ENCODE measurements at places on chromosomes 3 and 15.

DNA sequence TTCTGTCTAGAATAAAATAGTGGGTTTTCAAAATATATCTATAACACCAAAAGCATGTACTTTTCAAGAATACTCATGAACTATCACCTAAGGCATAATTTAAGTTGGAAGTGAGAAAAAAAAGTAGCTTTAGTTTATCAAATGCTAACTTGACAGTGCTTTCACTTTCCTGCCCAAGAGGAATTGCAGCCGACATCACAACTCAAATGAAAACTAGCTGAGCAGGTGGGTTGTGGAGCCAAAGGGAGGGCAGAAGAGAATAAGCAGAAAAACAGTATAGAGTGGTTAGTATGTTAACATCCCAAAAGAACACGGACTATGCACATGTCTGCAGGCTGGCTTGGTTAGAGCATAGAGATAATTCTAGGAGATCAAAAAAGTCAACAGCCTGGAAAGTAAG, 120.9 kb downstream of the NEDD4 start:
- no peak for DNase-seq

GRCh38 chr3:182226995-182227394, 515.3 kb downstream of the SOX2 start:
- no peak for DNase-seq

DNA sequence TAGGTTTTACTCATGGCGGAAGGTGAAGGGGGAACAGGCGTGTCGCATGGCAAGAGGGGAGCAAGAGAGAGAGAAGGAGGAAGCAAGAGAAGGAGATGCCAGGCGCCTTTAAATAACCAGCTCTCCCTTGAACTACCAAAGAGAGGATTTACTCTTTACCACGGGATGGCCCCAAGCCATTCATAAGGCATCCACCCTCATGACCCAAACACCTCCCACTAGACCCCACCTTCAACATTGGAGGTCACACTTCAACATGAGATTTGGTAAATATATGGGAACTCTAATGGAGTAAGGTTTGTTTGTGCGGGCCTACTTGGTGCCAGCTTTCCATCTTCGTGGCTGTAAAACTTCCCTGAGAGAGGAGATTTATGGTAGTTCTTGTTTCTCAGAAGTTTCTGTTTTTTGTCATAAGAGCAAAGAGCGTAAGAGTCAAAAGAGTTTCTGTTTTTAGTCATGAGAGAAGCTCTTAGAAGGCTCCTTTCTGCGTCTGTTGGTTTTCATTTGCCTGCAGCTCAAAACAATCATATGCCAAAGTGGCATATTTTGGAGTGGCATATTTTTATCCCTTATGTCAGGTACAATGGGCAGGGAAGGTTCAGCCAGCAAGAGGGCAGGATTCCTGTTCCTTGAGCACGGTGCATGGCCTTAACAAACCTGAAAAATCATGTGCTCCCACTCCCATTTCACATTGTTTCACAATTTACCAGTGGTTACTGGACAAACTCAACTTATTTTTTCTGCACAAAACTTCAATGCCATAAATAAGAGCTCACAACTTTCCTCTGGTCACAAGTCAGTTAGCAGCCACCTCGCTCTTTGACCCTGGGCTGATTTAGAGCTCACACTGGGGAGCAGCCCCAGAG, 12.5 kb downstream of the PML start:
- no peak for DNase-seq

- DNase-seq: no peak
Measured at GRCh38 chr15:65558336-65558735, 28.1 kb downstream of the HACD3 start.

DNA sequence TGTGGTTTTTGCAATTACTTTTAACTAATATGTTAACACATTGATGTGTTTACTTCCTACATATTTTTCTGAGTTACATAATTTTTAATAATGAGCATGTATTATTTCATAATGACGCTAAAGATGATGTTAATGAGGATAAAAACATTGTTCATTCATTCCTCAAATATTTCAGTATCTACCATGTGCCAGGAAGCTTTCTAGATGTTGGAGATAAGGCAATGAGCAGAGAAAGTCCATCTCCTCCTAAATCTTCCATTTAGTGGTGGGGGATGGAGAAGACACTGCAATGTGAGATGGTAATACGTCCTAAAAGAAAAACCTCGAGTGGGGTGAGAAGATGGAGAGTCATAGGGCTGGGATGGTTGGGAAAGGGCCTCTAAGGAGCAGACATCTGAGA, 132.7 kb downstream of the MYLK start:
- DNase-seq: no peak

- no peak for DNase-seq
Measured at GRCh38 chr3:27467545-27467944, 16.6 kb downstream of the SLC4A7 start.

GRCh38 chr3:38059591-38059990, 20.6 kb downstream of the DLEC1 start:
- no peak for DNase-seq

DNA sequence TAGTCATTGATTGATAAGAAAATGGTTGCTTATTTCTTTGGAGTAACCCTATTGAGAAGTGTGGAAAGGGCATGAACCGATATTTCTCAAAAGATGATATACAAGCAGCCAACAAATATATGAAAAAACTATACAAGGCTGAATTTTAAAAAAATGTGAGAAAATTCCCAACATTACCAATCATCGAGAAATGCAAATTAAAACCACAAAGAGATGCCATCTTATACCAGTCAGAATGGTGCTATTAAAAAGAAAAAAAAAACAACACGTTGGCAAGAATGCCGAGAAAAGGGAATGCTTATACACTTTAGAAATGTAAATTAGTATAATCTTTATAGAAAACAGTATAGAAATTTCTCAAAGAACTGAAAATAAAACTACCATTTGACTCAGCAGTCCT, 77.7 kb upstream of the ROBO1 start:
- DNase-seq: no peak

- no peak for DNase-seq
Measured at GRCh38 chr3:195458316-195458717, 15.5 kb upstream of the ACAP2 start.

DNA sequence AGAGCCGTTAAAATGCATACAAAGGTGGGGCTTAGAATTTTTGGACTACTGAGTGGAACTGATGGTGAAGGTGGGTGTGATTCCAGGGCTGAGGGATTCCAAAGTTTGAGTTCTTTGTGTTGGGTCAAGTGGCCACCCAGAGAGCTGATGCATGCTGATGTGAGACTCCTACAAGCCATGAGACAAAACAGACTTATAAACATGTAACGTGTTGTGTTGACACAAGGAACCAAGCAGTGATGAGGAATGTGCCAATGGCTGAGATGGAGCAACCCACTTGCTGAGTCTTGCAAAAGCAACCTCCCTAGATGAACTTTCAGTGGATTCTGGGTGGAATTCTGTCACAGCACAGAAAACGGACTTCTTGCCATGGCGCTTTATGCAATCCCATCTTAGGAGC, 289.0 kb downstream of the TLE3 start:
- DNase-seq: no peak

DNA sequence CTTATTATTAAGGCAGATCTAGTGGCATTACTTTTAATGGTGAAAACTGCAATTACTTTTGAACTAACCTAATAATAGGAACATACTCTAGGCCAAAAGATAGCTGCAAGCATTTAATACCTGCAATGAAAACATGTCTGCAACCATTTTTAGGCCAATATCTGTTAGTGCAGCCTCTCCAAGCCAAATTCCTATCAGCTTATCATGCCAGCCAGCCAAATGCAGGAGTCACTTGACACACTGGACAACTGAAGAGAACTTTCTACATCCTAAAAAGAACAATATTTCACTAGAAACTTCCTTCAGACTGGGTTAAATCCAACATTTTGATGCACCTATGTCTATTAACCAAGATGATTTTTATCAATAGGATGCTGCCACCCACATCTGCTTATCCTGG, 33.8 kb downstream of the CCDC54 start:
- DNase-seq: no peak
